HepG2 (cell line): ENCODE measurements at places on chromosomes 6 and 20. TPM values are rescaled to one million over a fixed set of nuclear protein-coding genes. Genes with fewer than 3 reads are reported as not detected.

DNA sequence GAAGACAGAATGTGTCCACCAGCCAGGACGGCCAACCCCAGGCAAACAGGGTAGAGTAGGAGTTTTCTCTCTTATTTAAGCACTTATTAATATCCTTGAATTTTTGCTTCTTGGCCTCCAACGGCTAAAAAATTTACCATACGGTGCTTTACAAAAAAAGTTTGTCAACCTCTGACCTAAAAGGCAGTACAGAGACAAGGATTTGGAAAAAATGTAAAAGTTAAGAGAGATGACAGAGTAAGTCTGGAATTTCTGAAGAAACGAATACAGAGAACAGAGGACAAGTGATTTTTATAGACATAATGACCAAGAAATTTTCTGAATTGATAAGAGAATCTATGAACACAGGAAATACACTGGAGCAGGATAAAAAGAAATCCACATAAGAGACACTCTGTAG is 10.2 kb downstream of the OSER1 start:
- no peak overlapping the region for H3K27ac ChIP-seq
- no peak for DNase-seq
- peaks cover 12% of the 10 kb centered on the region for H3K4me1 ChIP-seq
- H3K36me3 ChIP-seq = peaks cover 87% of the 10 kb centered on the region
- H3K27me3 ChIP-seq = no peaks in the 10 kb centered on the region

DNA sequence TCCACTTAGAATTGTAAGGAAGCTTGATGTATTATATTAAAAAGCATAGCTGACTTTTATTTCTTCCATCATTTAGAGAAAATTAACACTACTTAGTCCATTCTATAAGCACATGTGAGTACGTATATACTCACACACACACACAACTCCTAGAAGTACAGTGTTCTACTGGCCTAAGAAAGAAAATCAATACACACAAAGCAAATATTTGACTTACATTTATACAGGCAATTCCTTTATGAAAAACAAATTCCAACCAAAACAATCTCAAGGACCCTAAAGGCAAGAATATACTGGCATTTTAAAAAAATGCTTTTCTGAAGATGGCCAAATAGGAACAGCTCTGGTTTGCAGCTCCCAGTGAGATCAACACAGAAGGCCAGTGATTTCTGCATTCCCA is 71.9 kb downstream of the NRSN1 start:
- DNase-seq = peak; percentile 41
- H3K4me3 ChIP-seq = no peak overlapping the region
- peaks cover 69% of the 10 kb centered on the region for H3K4me1 ChIP-seq
- H3K36me3 ChIP-seq = peaks cover 7% of the 10 kb centered on the region; the same call in 2 of the 3 replicates
- no peak overlapping the region for H3K27ac ChIP-seq
- H3K27me3 ChIP-seq = no peaks in the 10 kb centered on the region

DNA sequence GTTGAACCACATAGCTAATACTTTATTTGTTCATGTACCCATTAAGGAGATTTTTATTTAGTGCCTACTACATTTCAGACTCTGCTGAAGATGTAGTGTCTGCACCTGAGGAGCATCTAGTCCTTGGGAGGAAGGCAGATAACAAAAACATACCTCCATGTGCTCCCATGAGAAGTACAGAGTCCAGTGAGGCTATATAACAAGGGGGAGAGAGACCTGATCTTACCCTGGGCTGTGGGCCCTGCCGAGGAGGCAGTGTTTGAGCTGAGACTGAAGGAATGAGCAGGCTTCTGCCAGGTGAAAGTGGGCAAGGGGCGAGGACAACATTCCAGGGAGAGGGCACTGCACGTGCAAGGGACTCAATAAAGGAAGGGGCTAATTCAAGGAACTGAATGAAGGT is 12.1 kb downstream of the MANBAL start:
- no peak overlapping the region for H3K27ac ChIP-seq
- H3K4me1 ChIP-seq = peaks cover 17% of the 10 kb centered on the region
- H3K27me3 ChIP-seq = no peaks in the 10 kb centered on the region
- no peak overlapping the region for H3K4me3 ChIP-seq
- no peak for DNase-seq

The COL11A2 gene
- total RNA-seq = 0.29 and 0.55 TPM in 2 replicates
